Aorta (tissue), 5 donors: ENCODE measurements at places on chromosomes 2 and 18. TPM values are rescaled to one million over a fixed set of nuclear protein-coding genes. Genes with fewer than 3 reads are reported as not detected.

DNA sequence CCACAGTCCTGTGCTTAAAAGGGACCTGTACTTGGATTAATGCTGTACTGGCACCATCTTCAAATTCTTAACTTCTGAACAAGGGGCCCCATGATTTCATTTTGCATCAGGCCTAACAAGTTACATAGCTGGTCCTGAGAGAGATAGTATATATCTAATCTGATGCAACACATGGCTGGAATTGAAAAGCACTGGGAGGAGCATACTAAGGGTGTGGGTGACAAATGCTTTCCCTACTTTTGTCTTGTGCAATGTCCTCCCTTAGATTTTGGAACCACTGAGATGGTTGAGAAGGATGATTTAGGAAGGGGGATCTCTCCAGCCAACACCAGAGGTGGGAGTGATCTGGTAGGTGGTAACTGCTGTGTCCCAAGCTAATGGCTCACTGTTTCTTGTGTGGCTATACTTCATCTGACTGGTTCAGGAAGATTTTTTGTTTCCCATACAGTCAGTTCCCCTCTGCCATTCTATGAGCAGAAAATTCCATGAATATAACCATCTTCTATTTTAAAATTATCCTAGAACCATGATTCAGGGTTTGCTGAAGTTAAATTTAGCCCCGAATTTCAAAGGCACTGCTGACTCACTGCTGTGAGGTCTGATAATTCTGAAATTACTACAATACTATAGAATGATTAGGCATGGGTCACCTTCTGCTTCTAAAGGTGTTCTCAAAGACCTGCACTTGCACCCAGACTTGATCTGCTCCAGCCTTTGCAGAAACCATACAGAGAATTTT is 108.3 kb upstream of the NCKAP5 start:
- no peak overlapping the region for H3K27ac ChIP-seq
- no peaks in the 10 kb centered on the region for H3K27me3 ChIP-seq
- no peaks in the 10 kb centered on the region for H3K36me3 ChIP-seq
- no peak overlapping the region for H3K4me3 ChIP-seq
- H3K4me1 ChIP-seq = peaks cover 19% of the 10 kb centered on the region
- DNase-seq = no peak

- no peak overlapping the region for H3K4me3 ChIP-seq
- H3K4me1 ChIP-seq = no peaks in the 10 kb centered on the region
- no peaks in the 10 kb centered on the region for H3K27me3 ChIP-seq
- no peak overlapping the region for H3K27ac ChIP-seq
These were observed 125.8 kb downstream of the TRABD2A start for GRCh38 chr2:84755096-84755495.

DNA sequence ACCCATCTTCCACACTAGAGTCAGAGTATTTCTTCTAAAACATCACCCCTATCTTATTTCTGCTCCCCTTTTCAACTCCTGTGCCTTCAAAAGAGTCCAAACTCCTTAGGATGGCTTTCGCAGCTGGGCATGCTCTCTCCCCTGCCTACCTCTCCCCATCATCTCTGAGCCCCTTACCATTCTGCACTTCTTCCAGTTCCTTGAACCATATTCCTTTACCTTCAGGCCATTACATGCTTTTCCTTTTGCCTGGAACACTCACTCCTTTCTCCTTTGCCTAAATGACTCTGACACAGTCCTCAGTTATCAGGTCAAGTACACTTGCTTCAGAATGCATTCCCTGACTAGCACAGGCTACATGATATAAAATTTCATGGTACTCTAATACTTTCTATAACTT is 22.4 kb downstream of the APOB start:
- DNase-seq = no peak
- H3K27ac ChIP-seq = no peak overlapping the region

DNA sequence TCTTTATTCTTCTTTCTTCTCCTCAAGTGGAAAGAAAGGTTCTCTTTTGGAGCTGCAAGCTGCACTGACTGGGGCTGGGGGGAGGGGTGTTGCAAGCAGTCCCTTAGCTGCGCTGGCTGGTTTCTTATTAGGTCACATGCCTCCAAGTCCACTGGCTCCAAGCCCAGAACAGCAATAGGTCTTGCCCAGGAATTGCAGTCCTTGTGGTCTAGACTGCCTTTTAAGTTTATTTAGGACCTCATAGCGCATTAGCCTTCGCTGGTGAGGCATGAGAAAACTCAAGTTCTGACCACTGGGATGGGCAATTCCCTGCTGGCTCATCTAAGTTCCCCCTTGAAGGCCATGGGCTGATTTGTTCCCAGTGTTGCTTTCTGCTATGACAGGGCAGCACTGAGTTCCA is 138.6 kb upstream of the SCN7A start:
- H3K36me3 ChIP-seq = no peaks in the 10 kb centered on the region
- no peaks in the 10 kb centered on the region for H3K4me1 ChIP-seq
- no peaks in the 10 kb centered on the region for H3K27me3 ChIP-seq
- no peak for DNase-seq

DNA sequence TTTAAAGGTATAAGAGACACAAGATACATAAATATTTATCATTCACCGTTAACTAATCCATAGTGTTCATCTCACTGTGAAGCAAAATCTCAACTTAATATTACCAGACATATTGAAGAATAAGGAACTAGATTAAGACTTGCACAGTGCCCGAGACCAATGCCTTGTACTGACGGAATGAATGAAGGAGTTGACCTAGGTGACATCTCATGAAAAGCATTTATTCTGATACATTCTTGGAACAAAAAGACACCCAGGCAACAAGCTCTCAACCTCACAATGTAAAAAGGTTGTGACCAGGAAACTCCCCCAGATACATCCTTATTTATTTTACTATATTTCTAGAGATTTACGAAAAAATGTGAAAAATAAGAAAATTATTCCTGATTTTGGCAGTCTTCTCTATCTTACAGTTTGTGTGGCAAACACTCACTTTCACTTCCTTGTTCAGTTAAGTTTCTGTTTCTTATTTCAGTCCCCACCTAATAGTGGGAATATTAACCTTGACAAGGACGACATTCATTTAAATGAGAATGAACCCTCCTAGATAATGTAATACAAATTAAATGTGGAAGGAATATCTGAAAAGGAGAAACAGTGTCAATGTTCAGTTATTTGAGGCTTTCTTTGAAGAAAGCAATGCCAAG is 28.4 kb downstream of the M1AP start:
- H3K36me3 ChIP-seq = no peaks in the 10 kb centered on the region
- DNase-seq = no peak
- peaks cover 2% of the 10 kb centered on the region for H3K27me3 ChIP-seq
- H3K4me1 ChIP-seq = no peaks in the 10 kb centered on the region

DNA sequence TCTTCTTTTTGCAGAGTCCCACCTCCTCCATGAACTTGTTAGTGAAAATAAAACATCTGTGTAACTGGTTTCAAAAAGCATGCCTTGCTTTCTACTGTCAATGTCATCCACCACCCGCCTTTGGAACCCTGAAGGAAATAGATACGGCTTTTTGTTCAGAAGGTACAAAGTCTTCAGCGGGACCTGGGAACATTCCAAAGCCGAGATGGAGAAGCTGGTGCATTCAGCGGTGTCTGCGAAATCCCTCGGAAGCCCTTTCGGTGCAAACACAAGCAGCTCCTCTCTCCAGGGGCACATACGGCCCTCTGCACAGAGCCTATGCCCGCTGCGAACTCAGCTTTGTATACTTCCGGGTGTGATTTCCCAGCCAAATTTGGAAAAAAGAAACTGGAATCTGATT is 555.8 kb upstream of the SALL3 start:
- H3K4me3 ChIP-seq = no peak overlapping the region
- H3K27ac ChIP-seq = no peak overlapping the region
- DNase-seq = no peak
- H3K27me3 ChIP-seq = no peaks in the 10 kb centered on the region

PTPRN gene
- 0.39 TPM for total RNA-seq

SIX3 gene
- total RNA-seq = not detected

EPB41L5 gene
- 21.8 TPM for total RNA-seq

CD207 gene
- not detected for total RNA-seq
